Left cardiac atrium (tissue), 4 donors: ENCODE measurements at places on chromosomes 1 and 21. TPM values are rescaled to one million over a fixed set of nuclear protein-coding genes. Genes with fewer than 3 reads are reported as not detected.

GRCh38 chr1:208142590-208143382, 101.4 kb downstream of the PLXNA2 start:
- no peak for DNase-seq

- no peak for DNase-seq
These were observed 14.9 kb upstream of the GNPAT start for GRCh38 chr1:231226156-231226555.

LGR6 gene
- total RNA-seq, result 6.1 TPM

CFHR3 gene
- total RNA-seq, result 0.39 TPM

GRCh38 chr1:5769146-5769545, 223.1 kb downstream of the NPHP4 start:
- no peak for DNase-seq

OR2M2 gene
- total RNA-seq, result not detected

LRRC53 gene
- not detected for total RNA-seq

GRCh38 chr21:34882719-34883131, 166.4 kb downstream of the RUNX1 start:
- DNase-seq, result no peak

GRCh38 chr1:154190550-154190949, 1.4 kb downstream of the TPM3 start:
- no peak for DNase-seq

- no peak for DNase-seq
These were observed 27.3 kb upstream of the GOLT1A start for GRCh38 chr1:204241050-204241449.

GRCh38 chr1:36675106-36675505, 192.4 kb upstream of the CSF3R start:
- no peak for DNase-seq

- no peak for DNase-seq
These were observed 103.5 kb downstream of the PBX1 start for GRCh38 chr1:164662462-164662861.

DNA sequence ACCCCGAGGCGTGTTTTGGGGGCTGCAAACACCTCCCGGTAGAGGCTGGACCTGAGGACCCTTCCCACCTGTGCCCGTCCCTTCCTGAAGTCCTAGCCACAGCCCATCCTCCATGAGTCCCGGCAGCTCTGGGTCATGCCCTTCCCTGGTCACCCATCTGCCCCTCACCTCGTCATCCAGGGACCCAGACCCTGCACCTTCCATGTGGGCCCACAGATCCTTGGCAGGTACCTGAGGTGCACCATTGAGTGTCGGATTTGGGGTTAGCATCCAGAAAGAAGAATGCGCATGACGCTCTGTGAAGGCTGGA, 6.8 kb downstream of the RNF187 start:
- no peak for DNase-seq

- DNase-seq, result peak; percentile 85
These were observed 28.4 kb upstream of the NPPB start for GRCh38 chr1:11886986-11887665.

DNA sequence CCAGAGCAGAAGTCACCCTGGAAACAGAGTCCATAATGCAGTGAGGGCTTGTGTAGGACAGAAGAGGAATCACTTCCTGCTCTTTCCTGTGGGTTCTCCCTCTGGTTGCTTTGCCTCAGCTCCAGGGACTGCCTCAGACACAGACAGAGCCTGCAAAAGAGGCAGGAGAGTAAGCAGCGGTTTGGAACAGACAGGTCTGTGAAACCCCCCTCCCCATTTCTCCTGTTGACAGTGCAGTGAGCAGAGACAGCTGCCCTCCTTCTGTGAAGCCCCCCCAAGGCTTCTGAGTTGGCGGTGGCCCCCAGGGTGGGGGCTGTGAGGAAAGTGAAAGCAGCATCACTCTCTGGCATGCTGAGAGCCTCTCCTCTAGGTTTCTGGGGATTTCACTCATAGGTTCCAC, 53.0 kb downstream of the MAB21L3 start:
- DNase-seq, result no peak

KPRP gene
- total RNA-seq, result not detected
